ENCODE measurements at places on chromosomes 7 and 10.

- DNase-seq: no peak
These were observed 481.6 kb downstream of the TNS3 start for GRCh38 chr7:47100148-47100816.

DNA sequence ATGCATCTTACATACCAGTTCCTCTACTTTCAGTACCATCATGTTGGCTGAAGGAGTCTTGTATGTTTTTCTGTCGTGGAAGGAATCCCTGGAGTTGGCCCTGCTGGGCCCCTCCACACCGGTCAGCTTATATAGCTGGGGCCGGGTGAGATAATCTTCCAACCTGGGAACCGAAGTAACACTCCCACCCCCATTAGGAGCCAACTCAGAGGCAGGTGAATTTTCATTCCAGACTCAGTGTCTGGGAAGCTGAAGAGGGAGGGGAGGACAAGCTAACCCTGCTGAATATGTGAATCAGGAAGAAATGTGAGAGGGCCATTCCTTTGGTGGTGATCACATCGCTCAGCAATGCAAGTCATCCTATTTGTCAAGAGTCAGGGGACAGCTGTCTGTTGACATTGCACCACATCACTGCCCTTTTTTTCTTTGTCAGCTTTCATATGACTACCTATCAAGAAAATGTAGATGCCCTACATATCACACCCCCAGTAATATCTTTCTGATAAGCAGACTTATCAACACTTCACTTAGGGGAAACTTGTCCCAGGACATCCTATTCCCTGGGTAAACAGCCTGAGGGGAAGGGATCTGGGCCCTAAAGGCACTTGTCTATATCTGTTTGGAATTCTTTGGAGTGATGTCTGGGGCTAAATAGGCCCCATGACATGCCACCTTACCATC lies at the start of gene ANKRD1:
Gene ANKRD1, minus strand, starts transcription at position 102 of the 681 bp plus-strand sequence. Its CDS starts 60 bp downstream, at position 42.
- no peak for DNase-seq

GRCh38 chr10:110209926-110210673 lies 2.7 kb downstream of the MXI1 start:
- DNase-seq: no peak

- no peak for DNase-seq
These were observed 2.6 kb upstream of the ZNF775 start for GRCh38 chr7:150376560-150376959.

GRCh38 chr10:118045837-118046394 lies 825 bp downstream of the RAB11FIP2 start:
- peak; percentile 71 for DNase-seq

- no peak for DNase-seq
These were observed 213.7 kb downstream of the ELMO1 start for GRCh38 chr7:37234928-37235327.

- no peak for DNase-seq
These were observed 11.0 kb upstream of the AHCYL2 start for GRCh38 chr7:129213828-129214227.

DNA sequence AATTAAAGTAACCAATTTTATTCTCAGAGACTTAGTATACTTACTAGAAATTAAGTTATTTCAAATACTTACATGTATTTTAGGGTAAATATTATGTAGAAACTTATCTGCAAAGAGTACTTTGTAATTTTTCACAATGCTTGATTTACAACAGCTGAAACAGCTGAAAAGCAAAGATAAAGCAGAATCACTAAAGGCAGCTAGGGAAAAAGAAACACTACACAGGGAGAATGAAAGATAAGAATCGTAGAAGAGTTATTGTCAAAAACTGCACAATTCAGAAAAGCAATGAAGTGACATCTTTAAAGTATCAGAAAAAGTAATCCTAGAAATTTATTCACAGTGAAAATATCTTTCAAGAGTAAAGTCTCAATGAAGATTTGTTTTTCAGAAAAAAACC lies 69.7 kb upstream of the ZNF804B start:
- DNase-seq: no peak

DNA sequence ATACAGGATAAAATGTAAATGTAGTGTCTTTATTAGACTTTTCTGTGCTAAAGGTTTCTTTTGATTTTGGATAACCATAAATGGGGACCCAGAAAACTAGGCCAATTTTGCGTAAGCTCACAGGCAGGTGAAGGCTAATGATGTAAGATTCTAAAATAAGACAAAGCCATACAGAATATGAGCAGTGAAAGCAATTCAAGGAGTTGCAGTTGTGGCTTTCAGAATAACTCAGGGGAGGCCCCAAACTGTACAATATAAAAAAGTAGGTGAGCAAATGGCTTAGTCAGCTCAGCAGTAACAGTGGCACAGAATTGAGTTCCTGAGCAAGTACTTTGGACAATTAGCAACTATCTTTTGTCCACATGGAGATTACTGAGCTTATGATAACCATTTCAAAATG lies 81.7 kb upstream of the NRP1 start:
- no peak for DNase-seq

- DNase-seq: no peak
These were observed 568.3 kb downstream of the INHBA start for GRCh38 chr7:41134300-41135255.

DNA sequence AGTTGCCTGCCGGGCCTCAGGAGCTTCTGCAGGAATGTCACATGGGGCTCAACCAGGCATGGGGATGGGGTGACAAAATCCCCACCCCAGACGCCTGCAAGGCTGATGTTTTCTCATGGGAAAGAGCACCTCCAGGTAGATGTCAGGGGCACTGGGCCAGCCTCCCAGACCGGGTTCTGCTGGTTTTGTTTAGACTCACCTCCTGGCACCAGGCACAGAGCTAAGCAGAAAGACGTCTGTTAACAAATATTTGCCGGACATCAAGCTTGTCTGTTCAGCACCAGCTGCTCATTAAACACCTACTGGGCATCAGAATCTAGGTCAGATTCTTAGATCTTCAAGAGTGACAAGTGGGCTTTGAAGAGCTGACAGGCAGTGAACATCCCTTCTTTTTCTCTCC lies 34.9 kb upstream of the TCERG1L start:
- DNase-seq: no peak

DNA sequence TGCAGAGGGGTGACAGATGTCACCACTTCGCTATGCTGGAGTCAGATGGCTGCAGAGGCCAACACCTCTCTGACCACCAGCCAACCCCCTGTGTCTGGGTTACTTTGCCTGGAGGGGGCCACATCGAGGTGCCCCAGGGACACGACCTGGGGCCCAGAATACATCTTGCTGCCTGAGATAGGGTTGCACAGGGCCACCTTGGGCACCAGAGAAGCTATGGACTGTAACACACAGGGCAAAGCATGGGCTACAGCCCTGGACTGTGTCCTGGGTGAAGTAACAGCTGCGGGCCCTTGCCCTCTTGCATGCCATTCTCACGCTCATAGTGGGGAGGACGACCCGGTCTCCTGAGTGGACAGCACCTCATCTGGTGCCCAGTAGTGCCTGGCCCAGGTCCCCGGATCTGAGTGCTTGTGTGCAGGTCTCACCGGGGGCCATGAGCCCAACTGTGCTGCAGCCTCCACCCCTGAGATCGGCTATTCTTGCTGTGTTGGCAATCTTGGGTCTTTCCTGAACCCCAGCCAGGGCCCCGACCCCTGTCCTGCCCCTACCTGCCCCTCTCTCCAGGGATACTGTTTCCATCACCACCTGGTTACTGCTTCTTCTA lies 115.2 kb upstream of the GDF10 start:
- DNase-seq: peak; percentile 55

DNA sequence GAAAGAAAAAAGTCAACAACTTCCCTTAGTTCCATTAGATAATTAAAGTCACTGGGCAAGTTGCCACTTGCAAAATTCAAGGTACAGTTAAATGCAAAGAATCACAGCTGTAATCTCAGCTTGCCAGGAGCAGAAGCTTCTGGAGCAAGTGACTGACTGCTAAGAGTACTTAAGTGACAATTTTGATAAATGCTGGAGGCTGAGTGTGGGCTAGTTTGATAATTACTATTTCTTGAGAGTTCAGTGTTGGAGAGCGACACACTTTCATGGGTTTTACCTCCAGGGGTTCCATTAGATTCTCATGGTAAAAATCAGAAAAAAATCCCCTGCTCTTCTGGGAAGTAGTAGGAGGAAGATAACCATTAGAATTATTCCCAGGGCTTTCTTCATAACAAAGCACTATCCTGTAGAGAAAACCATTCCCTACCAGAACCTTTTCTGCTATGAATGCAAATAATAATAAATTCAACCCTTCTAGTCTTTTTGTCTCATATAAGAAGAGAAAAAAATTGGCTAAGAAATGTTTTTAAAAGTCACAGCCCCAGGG lies 486.3 kb downstream of the POM121L12 start:
- DNase-seq: no peak

GRCh38 chr7:149067869-149068268 lies 22.6 kb downstream of the ZNF786 start:
- DNase-seq: no peak

GRCh38 chr10:17578603-17579002 lies 38.6 kb downstream of the HACD1 start:
- no peak for DNase-seq

DNA sequence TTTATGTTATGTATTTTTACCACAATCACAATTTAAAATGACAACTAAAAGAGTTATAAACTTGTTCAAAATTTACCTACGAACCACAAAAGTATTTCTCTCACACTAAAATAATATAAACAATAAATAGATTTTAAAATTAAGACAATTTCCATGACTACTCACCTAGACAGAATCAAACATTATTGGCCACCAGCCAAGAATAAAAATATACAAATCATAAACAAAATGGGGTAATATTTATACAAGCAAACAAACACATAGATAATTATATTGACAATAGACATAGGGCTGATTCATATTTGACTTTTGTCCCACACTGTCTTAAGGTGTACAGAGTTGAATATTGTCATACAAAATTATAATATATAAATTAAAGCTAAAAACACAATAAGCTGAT lies 119.6 kb upstream of the ZNF92 start:
- no peak for DNase-seq

DNA sequence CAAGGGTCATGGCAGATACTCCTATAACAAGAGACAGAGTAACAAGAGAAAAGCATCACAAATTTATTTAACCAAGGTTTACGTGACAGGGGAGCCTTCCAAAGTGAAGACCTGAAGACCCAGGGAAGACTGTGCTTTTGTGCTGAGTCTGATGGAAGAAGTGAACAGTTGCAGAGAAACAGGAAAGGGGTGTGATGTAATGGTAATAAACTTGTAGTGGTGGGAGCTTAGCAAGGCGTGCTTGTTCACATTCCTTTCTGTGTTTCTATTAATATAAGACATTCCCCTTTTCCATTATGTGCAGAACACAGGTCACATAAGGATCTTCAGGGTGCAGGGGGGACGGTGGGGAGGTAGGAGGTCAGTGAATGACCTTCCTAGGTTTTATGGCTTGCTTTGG lies 25.5 kb upstream of the C10orf67 start:
- no peak for DNase-seq

DNA sequence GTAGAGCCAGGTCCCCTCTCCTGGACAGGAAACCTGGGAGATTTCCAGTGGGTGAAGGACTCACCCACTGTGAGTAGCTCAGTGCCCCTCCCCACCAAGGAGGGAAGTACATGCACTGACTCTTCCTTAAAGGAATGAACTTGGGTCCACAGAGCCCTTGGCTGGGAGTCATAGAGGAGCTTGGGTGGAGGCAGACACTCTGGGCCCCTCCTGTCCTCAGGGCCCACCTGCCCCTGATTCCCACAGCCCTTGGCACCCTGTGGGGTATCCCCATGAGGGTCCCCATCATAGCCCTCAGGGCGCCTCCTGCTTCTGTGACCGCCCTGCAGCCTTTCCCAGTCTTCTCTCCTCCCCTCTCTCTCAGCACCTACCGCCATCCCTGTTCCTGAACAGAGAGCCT lies 3.7 kb downstream of the EN2 start:
- no peak for DNase-seq

GRCh38 chr7:26169271-26169670 lies 17.3 kb downstream of the NFE2L3 start:
- DNase-seq: no peak

DNA sequence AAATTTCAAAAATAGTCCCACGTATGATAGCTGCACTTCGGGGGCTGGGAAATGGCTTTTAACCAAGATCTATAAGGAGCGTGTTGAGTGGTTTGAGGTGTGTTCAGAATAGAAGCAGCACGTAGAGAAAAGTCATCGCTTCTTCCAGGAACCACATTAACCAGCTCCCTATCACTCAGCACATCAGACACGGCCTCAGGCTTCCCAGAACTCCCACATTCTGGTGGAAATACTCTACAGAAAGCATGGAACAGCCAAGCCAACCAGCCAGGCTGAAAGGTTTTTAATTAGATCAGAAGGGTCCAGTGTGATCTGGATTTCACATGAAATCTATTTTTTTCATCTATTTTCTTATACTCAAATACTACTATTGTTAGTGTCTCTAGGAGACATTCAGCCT lies 231.5 kb upstream of the NRP1 start:
- DNase-seq: no peak

- DNase-seq: no peak
These were observed 52.3 kb upstream of the WAC start for GRCh38 chr10:28480628-28480965.

GRCh38 chr7:12119620-12120303 lies 91.3 kb upstream of the TMEM106B start:
- DNase-seq: no peak

DNA sequence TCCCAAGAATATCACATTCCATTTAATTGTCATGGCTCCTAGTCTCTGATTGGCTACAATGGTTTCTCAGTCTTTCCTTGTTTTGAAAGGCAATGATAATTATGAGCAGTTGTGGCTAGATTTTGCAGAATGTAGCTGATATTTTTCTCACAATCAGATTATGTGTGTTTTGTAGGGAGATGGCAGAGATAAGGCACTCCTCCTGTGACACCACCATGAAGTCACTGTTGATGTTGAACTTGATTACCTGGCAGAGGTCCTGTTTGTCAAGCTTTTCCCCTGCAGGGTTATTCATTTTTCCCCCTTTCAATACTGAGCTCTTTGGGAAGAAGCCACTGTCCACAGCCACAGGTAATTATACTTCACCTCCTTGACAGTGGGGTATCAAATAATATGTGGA lies 602.9 kb upstream of the PFKP start:
- no peak for DNase-seq

DNA sequence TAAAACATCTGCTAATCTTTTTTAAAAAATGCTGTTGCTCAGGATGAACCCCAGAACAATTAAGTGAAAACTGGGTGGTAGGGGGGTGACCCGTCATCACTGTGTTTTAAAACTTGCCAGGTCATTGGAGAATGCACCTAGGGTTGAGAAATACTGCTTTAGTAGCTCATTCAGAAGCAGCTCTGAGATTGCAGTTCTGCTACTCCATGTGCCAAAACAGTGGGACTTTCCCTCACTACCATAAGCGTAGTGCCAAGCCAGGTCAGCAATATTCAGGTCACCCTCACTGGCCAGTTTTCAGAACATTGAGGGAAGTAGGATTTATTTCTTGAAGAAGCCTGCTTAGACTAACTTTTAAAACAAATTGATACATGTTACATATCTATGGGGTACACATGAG lies 5.2 kb downstream of the STEAP2 start:
- no peak for DNase-seq
